ENCODE measurements at places on chromosomes 5 and 9. TPM values are rescaled to one million over a fixed set of nuclear protein-coding genes. Genes with fewer than 3 reads are reported as not detected.

GRCh38 chr9:117974108-117974507 lies 269.9 kb downstream of the TLR4 start:
- DNase-seq = no peak

DNA sequence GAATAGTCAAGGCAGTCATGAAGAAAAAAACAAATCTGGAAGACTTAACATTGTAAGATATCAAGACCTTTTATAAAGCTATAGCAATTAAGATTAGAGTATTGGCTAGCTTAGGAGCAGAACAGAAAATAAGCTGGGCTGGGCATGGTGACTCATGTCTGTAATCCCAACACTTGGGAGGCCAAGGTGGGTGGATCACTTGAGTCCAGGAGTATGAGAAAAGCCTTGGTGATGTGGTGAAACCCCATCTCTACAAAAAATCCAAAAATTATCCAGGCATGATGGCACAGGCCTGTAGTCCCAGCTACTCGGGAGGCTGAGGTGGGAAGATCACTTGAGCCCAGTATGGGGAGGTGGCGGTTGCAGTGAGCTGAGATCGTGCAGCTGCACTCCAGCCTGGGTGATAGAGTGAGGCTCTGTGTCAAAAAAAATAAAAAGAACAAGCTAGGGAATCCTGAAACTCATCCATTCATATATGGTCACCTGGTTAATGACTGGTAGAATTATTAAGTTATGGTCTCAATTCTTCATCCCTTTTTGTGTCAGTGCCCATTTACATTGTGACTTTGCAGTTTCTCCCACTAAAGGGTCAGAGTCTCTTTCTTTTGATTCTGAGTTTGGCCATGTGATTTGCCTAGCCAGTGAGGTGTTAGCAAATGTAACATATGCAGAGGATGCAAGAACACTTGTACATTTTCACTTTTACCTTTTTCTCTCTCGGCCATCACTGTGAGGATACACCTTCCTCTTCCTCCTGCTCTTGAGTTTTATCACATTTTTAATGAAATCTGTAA lies 144.6 kb upstream of the SGCD start:
- no peak for DNase-seq

The TERT gene
- not detected for total RNA-seq

DNA sequence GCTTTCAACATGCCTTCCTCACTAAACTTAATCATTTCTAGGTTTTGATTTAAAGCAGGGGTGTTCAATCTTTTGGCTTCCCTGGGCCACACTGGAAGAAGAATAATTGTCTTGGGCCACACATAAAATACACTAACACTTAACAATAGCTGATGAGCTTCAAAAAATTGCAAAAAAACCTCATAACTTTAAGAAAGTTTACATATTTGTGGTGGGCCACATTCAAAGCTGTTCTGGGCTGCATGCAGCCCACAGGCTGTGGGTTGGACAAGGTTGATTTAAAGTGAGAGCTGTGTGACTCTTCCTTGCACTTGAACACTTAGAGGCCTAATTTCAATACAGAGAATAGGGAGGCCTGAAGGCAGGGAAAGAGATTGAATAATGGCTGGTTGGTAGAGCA lies 598.3 kb downstream of the EFNA5 start:
- no peak for DNase-seq

- DNase-seq = no peak
Measured at GRCh38 chr5:123451047-123451446, 27.8 kb upstream of the CEP120 start.

GRCh38 chr5:164680812-164681520 lies 1175.5 kb downstream of the MAT2B start:
- no peak for DNase-seq
